NCI-H1092 treated with DMSO at 0.1 percent for 48 hours (cell line): ENCODE measurements at places on chromosomes 16 and 17.
A peak's percentile ranks its signal among the peaks of the same experiment; 100 is the strongest.

- DNase-seq, result peak; percentile 80
Measured at GRCh38 chr17:7573324-7574080, 5.9 kb upstream of the CD68 start.

- no peak for DNase-seq
Measured at GRCh38 chr16:29662729-29663015, 375 bp upstream of the SPN start.

- no peak for DNase-seq
Measured at GRCh38 chr17:50003911-50004310, 8.9 kb upstream of the DLX3 start.

DNA sequence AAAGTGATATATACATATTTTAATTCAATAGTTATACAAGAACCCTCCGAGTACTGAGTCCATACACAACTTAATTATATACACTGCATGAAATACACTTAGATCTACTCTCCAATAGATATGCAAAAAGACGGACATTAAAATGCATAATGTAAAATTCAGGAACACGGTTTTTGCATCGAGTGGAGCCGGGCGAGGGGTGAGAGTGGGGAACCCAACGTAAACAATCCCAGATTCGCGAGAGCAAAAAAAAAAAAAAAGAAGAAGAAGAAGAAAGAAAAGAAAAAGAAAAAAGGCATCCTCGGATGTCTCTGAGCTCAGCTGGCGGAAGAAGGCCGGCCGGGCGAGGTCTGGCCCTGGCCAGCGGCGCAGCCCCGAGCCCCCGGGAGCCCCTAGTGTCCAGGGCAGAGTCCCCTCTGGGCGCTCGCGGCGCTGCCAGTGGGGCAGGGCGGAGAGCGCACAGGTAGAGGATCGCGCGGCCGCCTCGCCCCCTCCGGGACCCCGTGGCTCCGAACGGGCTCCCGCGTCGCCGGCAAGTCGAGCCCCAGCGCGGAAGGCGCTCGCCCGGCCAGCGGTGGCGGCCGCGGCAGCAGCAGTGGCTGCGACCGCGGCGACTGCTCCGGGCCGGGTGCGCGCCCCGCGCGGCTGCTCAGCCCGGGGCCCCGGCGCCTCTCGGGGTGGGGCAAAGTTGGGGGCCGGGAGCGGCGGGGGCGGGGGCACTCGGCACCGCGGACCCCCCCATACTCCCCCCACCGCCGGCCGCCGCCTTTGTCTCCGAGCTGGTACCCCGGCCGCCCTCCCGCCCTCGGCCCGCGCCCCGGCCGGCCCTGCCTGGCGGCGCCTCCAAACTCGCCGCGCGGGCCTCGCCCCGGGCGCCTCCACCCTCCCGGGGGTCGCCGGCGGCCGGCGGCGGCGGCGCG lies 9.6 kb upstream of the ZFHX3 start:
- DNase-seq, result peak; percentile 86

DNA sequence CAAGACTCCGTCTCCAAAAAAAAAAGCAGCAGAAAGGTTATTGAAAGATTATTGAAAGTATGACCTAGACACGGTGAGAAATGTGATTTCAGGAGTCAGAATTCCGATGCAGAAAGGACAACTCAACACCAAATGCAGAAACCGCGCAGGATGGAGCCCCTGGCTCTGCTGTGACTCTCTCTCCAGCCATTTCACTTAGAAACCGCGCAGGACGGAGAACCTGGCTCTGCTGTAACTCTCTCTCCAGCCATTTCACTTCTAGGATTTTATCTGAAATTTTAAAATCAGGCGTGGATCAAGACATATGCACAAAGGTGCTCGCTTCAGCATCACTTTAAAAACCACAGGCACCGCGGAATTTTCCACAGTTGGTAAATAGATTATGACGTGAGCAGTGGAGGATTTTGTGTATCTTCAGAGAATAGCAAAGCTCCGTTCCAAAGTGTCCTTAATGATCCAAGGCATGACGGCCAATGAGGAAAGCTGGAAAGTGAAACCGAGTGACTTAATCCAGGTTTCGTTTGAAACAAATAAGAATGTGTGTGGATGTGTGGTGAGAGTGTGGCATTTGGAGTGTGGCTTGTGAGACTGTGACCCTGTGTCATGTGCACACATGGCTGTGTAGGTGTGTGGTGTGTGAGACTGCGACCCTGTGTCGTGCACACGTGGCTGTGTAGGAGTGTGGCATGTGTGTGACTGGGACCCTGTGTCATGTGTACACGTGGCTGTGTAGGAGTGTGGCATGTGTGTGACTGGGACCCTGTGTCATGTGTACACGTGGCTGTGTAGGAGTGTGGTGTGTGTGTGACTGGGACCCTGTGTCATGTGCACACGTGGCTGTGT lies 9.5 kb downstream of the UTS2R start:
- no peak for DNase-seq

GRCh38 chr17:1362065-1362848 lies 37.8 kb downstream of the YWHAE start:
- DNase-seq, result no peak

GRCh38 chr16:80751167-80751566 lies 53.2 kb downstream of the CDYL2 start:
- DNase-seq, result no peak

GRCh38 chr17:55763856-55764255 lies 13.0 kb downstream of the PCTP start:
- no peak for DNase-seq
